ENCODE measurements at places on chromosomes 11 and 22. TPM values are rescaled to one million over a fixed set of nuclear protein-coding genes. Genes with fewer than 3 reads are reported as not detected.

The ST14 gene
- not detected for total RNA-seq

The MAP6 gene
- 3.4 TPM for total RNA-seq

The HBG2 gene
- not detected for total RNA-seq

The PRODH gene
- total RNA-seq: not detected

The GGTLC2 gene
- not detected for total RNA-seq

The LMO1 gene
- total RNA-seq: not detected

The AP5B1 gene
- 14.4 TPM for total RNA-seq

The MN1 gene
- 55.9 TPM for total RNA-seq

The PLEKHA7 gene
- total RNA-seq: 0.09 TPM

The RAC2 gene
- total RNA-seq: 14.4 TPM

The PTPRCAP gene
- total RNA-seq: 0.45 TPM

The RFPL1 gene
- not detected for total RNA-seq

The OR8G1 gene
- total RNA-seq: not detected

The FANCF gene
- total RNA-seq: 8.9 TPM

The APOL4 gene
- total RNA-seq: 2.0 TPM

The OR5AK2 gene
- total RNA-seq: not detected

The DBX1 gene
- not detected for total RNA-seq

The ARHGEF17 gene
- 30.3 TPM for total RNA-seq

The PANX1 gene
- total RNA-seq: 39.0 TPM

The MMP13 gene
- not detected for total RNA-seq

The SCN3B gene
- total RNA-seq: not detected

The OR10G6 gene
- total RNA-seq: not detected

The RFPL3 gene
- not detected for total RNA-seq

The P2RX3 gene
- not detected for total RNA-seq

The ENTHD1 gene
- total RNA-seq: not detected

The YPEL1 gene
- 1.3 TPM for total RNA-seq

The EHBP1L1 gene
- 58.5 TPM for total RNA-seq

The NFRKB gene
- 21.5 TPM for total RNA-seq

The OR52E8 gene
- total RNA-seq: not detected

The CDHR5 gene
- not detected for total RNA-seq
